NCI-H187 (cell line): ENCODE measurements at places on chromosomes 5 and 9.

GRCh38 chr9:124285903-124286291, 28.1 kb downstream of the NEK6 start:
- no peak for DNase-seq

- DNase-seq, result no peak
Measured at GRCh38 chr5:926417-927171, 33.9 kb downstream of the TRIP13 start.

- no peak for DNase-seq
Measured at GRCh38 chr9:38467404-38467803, 43.1 kb upstream of the IGFBPL1 start.

DNA sequence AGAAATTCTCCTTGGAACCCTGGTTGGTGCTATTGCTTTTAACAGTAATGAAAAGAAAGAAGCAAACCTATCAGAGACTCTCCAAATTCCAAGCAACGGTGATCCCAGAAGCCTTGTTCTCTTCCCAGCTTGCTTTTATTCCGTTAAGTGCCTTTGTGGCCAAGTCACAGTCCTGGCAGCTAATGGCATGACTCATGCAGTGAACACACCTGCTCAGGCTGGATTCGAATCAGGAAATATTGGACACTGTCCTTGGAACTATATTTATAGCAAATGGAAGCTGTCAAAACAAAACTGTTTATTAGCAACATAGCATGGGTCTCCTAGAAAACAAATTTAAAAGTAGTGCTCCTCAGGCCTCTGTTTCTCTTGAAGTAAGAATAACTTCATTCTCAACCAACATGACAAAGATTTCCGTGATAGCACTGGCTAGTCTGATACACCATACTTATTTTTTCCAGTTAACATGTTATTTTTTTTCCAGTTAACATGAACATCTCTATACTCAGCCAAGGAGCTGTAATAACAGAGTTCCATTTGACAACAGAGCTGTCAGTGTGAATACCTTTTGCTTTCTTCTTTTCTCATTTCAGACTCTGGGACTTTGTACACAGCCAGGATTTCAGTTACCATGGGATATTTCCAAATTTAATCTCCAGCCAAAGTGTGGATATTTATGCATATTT, 502.4 kb downstream of the GADD45G start:
- peak; percentile 48 for DNase-seq

GRCh38 chr5:149841851-149842793, 102.5 kb downstream of the PDE6A start:
- DNase-seq, result no peak

GRCh38 chr9:21395778-21396717, 10.8 kb upstream of the IFNA2 start:
- peak; percentile 1 for DNase-seq

- DNase-seq, result no peak
Measured at GRCh38 chr9:135065804-135066203, 21.7 kb upstream of the OLFM1 start.

DNA sequence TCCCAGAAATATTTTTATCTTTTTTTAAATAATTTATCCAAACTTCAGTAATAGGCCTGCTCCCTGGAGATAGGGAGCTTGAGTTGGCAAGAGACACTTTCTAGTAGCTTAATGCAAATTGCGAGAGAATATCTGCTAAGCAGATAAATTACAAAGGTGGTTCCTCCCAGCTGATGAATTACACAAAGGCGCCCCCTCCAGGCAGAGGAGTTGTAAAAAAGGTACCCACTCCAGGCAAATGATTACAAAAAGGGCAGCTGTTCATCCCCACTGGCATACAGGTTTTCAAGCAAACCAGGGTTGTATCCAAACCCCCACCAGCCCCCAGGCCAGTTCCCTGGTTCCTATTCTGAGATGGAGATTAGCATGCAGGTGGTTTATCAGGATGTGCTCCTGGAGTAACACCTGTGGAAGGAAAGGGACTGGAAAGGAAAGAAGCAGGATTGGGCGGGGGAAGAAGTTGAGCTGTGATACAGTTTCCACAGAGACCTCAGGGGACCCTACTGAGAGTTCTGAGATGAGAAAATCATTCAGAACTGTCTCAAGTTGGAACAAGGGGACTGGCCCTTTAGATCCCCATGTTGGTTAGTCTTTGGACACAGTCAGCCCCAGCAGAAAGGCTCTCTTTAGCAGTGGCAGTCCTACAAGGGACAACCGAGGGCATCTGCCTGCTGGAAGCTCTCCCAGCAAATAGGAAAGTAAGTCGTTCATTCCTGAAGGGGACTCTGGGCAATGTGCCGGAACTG, 25.5 kb downstream of the ESM1 start:
- DNase-seq, result no peak
